ENCODE measurements at places on chromosomes 3 and 15.

GRCh38 chr15:39444735-39445470 is 136.0 kb upstream of the THBS1 start:
- no peak for DNase-seq

GRCh38 chr3:58776231-58776630 is 109.7 kb upstream of the FAM3D start:
- no peak for DNase-seq

DNA sequence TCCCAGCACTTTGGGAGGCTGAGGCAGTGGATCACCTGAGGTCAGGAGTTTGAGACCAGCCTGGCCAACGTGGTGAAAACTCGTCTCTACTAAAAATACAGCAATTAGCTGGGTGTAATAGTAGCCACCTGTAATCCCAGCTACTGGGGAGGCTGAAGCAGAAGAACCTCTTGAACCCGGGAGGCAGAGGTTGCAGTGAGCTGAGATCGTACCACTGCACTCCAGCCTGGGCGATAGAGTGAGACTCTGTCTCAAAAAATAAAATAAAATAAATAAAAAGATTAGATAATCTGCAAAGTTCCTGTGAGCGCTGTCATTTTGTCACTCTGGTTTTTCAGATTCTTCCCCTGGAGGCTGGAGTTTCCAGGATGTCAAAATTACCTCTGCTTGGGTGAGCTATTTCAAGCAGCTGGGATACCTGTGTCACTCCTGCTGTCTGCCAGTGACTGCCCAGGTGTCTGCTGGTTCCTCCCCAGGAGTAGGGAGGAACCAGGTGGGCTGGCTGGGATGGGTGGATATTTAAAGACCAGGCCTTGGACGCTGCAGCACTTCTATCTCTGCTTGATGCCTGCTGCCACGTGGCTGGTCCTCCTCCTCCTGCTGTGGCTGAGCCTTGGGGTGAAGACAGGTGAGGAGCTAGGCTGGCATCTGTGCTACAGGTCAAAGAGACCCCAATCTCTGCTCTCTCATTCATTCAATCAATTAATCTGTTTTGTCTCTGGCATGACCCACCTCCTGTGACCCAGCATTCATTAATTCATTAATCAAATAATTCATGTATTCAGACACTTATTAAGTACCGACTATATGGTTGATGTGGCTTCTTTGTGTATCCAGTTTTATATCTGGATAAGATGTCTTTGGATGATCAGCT is 19.5 kb upstream of the MUC20 start:
- no peak for DNase-seq

DNA sequence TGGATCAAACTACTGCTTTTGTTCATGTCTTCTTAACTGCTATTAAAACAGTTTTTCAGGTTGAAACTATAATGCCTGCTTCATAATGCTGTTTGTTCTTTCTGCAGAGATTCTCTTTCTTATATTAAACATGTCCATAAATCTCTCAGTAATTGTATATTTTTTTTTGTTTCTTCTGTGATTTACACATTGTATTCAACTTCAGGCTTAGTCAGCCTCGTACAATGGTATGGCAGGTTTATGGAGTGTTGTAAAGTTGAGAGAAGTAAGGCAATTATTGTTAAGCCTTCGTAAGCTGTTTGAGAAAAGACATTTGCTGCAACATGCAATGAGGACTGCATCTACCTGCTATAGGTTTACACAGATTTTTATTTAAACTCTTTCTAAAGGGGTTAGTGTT is 977.1 kb downstream of the DIPK2A start:
- DNase-seq, result no peak

DNA sequence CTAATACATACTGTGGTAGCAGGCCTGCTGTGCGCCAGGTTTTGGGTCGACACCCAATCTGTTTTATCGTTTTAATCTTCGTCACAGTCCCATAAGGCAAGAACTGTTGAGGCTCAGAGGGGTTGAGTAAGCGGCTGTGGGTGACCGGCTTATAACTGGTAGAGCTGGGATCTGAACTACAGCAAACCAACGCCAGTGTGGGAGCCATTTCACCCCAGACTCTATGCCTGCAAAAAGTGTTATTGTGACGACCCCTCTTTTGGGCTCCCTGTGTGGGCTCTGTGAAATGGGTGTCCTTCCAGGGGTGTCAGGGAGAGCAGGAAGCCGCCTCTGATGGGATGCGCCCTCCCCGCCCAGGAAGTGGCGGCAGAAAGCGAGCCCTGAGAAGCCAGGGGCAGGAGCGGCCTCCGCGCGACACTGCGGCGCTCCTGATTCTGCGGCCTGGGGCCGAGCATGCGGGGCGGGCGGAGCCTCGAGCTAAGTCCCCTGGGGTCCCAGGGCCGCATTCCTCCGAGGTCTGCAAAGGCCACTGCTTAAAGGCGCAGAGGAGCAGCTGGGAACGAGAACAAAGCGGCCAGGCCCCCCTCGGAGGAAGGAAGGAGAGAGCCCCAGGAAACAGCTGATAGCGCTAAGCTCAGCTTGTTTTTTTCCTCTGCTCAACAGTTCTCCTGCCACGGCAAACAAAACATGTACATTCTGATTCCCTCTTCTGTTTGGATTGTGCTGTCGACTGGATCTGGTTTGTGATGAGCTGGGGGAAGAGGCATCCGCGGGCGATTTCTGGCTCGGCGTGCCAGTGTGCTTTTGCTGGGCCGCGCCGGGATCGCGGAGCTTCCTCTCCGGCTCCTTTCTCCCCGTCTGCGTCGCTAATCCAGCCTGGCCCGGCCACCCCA is 33.9 kb downstream of the GRK7 start:
- no peak for DNase-seq

DNA sequence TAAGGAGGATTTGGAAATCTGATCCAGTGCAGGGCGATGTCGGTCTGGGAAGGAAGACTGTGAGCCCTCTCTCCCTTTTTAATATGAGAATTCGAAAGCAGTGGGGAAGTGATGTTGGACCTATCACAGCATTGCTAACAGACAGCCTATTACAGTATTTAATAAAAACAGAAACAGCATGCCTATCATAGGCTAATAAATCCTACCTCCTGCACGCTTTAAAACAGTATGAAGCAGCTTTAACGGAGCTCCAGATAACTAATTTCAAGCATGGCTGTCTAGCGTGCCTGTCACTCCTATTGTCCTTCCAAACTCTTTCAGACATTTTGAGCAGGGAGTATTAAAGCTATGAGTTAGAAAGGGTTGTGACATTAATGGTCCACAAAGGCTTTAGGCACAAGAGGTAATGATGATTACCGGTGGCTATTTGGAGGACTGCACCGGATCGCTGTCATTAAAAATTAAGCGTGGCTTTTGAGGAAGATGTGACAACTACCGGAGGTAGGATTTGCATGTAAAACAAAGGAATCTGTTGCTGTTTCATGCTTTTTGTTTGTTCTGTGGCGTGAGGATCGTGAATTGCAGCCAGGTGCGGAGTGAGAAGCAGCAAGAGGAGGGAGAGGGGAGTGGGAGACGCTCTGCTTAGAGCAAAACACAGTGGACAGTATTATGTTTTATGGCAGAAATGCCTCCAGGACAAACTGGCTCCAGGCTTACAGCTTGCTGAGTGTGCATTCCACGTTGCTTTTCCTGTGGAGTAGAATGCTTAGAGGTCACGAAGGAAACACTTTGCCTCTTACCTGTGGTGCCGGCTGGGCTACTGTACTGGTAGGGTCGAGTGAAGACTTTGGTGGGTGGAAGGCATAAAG is at the start of gene KCNMB2:
Gene KCNMB2 (plus strand): TSS at position 226 of the 869 bp plus-strand sequence.
- DNase-seq, result no peak

All from NCI-H187 treated with DMSO at 0.1 percent for 48 hours (cell line).